ENCODE measurements at places on chromosomes 2 and 18.

- DNase-seq: no peak
Measured at GRCh38 chr2:239003624-239004273, 155.9 kb downstream of the TWIST2 start.

GRCh38 chr18:36017232-36017631, 44.8 kb downstream of the RMP24 start:
- DNase-seq: no peak

GRCh38 chr2:44952143-44952805, 10.8 kb downstream of the SIX3 start:
- no peak for DNase-seq

- DNase-seq: no peak
Measured at GRCh38 chr2:198116756-198117155, 312.4 kb downstream of the PLCL1 start.

DNA sequence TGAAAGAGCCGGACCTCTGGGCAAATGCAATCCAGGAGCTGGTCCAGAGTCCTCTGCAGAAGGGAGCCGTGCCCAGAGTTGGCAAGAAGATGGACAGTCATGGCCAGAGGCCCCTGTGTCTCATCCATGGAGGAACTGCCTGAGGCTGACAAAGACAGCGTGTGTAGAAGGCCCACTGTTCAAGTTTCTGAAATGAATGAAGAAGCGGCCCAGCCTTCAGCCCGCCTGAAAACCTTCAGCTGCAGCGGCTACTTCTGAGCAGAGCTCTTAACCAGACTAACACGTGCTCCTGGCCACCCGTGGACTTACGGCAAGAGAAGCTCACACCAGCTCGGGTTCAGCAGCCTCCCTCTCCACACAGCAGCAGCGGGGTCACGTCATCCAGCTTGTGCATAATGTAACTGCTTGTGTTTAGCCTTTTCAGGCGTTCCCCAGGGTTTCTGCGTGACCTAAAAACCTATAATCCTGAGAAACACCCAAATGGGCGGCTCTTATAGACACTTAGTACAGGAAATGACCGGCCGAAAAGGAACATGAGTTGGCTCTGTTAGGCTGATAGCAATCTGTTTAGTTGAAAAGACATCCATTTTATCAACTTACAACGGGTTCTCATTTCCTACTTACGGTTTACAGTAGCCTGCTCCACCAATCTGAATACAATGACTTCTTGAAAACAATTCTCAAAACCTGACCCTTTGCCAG, at the start of gene FAM124B:
Gene FAM124B, minus strand, starts transcription at position 467 of the 702 bp plus-strand sequence. Its CDS starts 339 bp downstream, at position 128.
- DNase-seq: no peak

GRCh38 chr2:12948961-12949353, 232.2 kb downstream of the TRIB2 start:
- no peak for DNase-seq

Data from iPS DF 19.7 (cell line).